Stimulated activated CD8-positive, alpha-beta memory T cell treated with anti-CD3 and anti-CD28 coated beads, Interleukin-4, amount 100 ng/mL, for 1 hour (primary cell): ENCODE measurements at places on chromosomes 12 and 14.

GRCh38 chr12:7512553-7512952 lies 9.0 kb upstream of the CD163 start:
- no peak for DNase-seq

- DNase-seq = no peak
These were observed 55.5 kb downstream of the ANO2 start for GRCh38 chr12:5889381-5890047.

GRCh38 chr12:50069539-50069938 lies 12.1 kb downstream of the ASIC1 start:
- no peak for DNase-seq

- DNase-seq = no peak
These were observed 474.8 kb downstream of the NRXN3 start for GRCh38 chr14:78644824-78645559.

DNA sequence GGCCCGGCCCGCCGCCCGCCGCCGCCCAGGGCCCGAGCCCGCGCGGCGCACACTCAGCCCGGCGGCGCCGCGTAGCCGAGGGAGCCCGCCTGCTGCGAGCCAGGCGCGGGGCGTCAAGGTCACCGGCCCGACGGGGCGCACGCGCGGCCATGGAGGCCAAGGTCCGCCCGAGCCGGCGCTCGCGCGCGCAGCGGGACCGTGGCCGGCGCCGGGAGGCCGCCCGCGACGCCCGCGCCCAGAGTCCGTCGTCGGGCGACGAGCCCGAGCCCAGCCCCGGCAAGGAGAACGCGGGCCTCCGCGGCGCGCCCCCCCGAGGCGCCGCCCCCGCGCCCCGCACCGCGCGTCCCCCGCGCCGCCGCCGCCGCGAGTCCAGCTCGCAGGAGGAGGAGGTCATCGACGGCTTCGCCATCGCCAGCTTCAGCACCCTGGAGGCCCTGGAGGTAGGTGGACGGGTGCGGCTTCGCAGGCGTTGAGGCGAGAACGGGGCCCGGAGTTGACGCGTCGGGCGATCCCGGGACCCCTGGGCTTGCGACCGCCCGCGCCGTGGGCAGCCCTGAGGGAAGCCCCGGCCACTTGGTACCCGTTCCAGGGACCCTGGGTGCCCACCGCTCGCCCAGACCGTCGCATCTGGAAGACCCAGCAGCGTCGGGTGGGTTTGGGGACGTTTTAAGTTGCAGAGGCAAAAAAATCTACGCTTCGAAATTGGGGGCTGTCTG lies 629 bp downstream of the FBRSL1 start:
- no peak for DNase-seq

DNA sequence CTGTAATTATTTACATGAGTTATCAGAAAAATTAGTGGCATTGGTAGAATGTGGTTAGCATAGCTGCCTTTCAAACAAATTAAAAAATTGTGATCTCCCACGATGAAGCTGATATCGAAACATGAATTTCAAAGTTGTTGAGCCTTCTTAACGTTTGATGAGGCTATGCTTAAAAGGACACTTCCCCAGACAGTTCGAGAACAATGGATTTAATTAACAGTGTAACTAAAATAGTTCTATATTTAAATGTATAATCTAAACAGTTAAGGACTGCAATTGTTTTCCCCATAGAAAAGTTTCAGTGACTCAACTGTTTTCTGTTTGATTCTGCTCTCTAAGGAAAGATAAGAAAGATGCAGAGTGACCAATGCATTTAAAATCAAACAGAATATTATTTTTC lies 1.6 kb downstream of the CLEC2B start:
- DNase-seq = no peak

GRCh38 chr14:34214961-34215360 lies 247.1 kb downstream of the SPTSSA start:
- no peak for DNase-seq

- no peak for DNase-seq
These were observed 66.8 kb upstream of the RFLNA start for GRCh38 chr12:124227951-124228711.

DNA sequence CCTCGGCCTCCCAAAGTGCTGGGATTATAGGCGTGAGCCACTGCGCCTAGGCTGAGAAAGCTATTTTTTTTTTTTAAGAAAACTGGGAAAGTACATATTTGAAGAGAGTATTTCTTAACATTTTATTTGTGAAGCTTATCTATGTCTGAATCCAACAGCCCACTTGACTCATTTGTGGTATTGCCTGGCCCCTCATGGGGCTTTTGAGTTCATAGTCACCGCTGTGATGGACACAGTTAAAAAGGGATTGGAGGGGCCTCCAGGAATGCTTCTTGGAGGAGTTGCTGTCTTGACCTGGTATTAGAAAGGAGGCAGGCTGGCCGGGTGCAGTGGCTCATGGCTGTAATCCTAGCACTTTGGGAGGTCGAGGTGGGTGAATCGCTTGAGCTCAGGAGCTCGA lies 26.5 kb downstream of the BCL7A start:
- DNase-seq = no peak

- DNase-seq = no peak
These were observed 57.9 kb downstream of the PPP2R5C start for GRCh38 chr14:101819251-101819990.

- DNase-seq = no peak
These were observed 22.6 kb upstream of the IRF2BPL start for GRCh38 chr14:77051116-77051515.

GRCh38 chr12:54191126-54191525 lies 2.3 kb upstream of the SMUG1 start:
- DNase-seq = no peak

GRCh38 chr12:54364413-54364812 lies at the start of gene GPR84:
Gene GPR84 (minus strand): TSS chr12:54364486. CDS start chr12:54363851, 635 bp downstream.
- no peak for DNase-seq

- no peak for DNase-seq
These were observed 13.8 kb downstream of the VASH1 start for GRCh38 chr14:76774821-76775694.

DNA sequence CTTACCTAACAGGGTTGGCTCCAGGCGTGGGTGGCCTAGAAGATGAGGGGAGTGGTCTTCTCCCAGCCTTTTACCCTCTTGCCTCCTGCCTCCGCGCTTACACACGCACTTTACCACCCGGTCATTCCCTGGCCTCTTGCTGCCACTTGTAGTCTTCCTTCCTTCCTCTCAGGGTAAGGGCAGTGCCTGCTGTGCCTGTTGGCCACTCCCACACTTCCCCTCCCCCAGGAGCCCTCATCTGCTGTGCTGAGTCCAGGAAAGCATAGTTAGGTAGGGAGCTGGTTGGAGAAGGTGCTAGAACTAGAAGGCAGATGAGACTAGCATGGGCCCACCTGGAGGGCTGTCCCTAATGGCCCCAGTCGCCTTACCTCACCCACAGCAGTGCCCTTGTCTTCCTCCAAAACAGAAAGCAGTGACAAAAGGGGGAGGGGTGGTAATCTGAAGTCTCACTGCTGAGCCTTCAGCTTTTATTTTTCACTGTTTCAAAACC lies 54.3 kb upstream of the SRSF5 start:
- DNase-seq = no peak

DNA sequence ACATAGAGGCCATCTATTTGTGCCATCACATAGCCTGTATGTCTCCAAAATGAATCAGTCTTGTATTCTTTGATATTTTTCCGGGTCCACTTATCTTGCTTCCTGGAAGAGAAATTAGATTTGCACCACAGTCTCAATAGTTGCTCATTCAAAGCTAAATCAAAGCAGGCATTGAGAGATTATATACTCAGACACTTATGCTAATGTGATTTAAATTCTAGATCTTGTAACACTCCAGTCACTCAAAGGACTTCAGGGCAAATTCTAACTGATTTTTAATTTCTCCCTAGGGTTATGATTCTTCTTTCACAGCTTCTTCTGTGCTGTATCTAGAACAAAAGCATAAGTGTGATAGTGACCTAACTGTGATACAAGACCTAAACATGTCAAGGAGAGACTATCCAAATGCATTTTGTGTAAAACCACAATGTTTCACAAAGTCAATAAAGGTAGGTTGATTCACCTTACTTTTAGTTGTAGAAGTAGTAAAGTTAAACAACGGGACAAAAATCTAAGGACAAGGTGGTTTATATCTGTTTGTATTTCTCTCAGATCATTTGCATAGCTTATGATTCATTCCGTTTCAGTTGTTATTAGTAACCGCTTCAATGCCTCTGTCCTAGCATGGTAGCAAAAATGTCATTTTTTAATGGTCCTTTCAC lies 26.8 kb downstream of the PLBD1 start:
- DNase-seq = no peak

DNA sequence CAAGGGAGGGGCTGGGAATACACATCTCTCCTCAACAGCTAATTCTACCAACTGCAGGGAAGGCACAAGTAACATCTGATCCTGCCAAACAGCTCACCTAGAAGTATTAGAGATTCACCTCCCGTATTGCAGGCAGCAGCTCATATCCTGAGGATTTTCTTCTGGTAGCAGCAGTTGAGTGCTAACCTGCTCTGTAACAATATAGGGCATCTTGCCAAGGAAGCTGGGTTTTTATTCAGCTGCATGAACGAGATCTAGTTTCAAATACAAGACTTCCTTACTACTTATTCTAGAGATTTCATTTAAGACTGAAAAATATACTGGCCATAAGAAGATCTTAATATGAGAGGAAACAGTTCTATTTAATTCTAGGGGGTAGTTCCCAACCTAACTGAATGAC lies 261.4 kb upstream of the USP15 start:
- DNase-seq = no peak

- no peak for DNase-seq
These were observed 39.8 kb downstream of the OTX2 start for GRCh38 chr14:56770512-56770911.

DNA sequence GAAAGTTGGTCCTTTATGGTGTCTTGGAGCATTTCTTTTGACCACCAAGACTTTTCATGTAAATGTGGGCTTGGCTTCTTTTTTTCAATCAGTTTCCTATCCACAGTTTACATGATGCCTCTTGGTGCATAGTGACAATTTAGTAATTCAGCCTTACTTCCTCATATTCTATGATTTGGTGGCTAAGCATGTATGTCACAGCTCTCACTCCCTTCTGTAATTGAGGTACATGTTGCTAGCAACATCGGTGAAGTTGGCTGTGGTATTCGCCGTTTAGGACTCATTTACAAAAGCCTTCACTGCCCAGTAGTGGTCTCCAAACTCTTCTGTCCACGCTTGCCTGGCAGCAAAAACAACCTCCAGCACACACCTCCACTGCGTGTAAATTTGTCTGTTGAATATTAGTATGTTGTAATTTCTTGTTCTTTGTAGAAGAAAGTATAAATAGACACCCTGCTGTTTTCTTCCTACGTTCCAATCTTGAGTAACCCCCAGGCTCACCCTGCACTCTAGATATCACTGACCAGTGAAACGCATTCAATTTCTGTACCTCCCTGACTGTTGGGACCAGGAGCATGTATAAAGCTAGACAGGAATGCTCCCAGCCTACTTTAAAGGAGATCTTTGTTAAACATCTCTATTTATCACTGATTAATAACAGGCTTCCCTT lies 90.4 kb downstream of the PPP2R5C start:
- DNase-seq = no peak

DNA sequence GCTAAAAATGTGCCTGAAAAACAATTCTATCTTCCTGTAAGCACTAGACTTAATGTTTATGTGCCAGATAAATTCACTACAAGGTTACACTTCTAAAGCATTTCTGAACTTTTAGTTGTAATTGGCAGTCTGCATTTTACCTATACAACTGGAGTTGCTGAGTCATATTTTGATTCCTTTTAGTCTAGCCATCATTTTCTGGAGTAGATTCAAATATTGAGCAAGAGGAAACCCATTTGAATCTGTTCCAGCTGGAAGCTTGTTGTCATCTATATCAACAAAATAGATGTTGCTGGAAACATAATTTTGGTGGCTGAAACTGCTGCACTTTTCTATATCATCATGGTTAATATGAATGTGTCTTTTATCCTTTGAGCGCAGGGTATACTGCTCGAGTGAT lies 122.2 kb upstream of the CCDC175 start:
- DNase-seq = no peak

GRCh38 chr12:442235-442884 lies 17.4 kb upstream of the B4GALNT3 start:
- no peak for DNase-seq

DNA sequence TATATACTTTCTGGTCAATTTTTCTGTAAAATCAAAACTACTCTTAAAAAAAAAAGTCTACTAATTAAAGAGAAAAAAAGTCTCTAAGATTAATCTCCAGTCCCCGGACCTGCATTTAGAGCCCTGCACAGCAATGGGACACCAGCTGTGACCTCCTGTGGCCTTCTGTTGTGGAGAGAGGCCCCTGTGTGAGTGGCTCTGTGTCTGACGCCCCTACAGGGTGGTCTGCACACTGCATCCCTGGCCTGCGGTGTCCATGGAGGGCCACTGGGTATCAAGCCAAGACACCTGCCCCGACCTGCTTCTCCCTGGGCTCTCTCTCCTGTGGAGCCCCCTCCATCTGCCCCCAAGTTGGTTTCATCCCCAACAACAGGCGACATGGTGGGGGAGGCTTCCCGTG lies 248.0 kb upstream of the DIO3 start:
- no peak for DNase-seq

- DNase-seq = no peak
These were observed 9.4 kb upstream of the ARID2 start for GRCh38 chr12:45720069-45720468.

GRCh38 chr14:87309557-87309956 lies 683.4 kb downstream of the GALC start:
- DNase-seq = no peak

- DNase-seq = no peak
These were observed 32.5 kb downstream of the PPFIA2 start for GRCh38 chr12:81726634-81727033.

GRCh38 chr12:101172316-101172715 lies 37.7 kb downstream of the SLC5A8 start:
- no peak for DNase-seq

DNA sequence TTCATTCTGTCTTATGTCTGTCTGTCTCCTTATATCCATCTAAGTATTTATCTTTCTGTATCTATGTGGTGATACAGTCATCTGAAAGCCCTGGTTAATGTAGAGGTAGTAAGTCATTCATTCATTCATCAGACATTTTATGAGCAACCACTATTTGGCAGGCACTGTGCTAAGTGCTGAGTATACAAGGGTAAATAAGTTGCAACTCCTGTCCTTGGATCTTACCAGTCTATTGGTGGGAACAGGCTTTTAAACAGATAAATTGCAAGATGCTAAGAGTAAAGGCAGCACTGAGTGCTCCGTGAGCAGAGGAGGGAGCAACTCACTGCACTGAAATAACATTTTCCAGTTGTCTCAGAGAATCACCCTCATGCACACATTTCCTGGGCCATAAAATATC lies 68.6 kb downstream of the TMEM30B start:
- DNase-seq = no peak

DNA sequence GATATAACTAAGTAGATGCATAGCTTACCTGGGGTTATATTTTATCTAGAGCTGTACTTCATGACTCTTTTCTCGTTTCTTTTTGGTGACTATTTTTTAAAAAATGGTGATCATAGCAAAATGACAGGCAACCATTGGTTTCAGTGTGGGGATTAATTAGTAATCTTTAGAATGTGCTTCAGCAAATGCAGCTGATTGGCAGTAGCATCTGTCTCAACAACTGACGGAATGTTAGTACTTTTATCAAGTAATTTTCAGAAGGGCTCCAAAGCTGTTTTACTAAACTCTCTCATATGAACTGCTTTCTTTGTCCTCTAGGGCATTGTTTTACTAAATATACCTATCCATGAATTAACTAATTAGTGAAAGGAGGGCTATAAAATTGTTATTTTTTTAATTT lies 117.6 kb downstream of the TRMT5 start:
- DNase-seq = no peak
